ENCODE measurements at places on chromosomes 5 and 9. TPM values are rescaled to one million over a fixed set of nuclear protein-coding genes. Genes with fewer than 3 reads are reported as not detected.

DNA sequence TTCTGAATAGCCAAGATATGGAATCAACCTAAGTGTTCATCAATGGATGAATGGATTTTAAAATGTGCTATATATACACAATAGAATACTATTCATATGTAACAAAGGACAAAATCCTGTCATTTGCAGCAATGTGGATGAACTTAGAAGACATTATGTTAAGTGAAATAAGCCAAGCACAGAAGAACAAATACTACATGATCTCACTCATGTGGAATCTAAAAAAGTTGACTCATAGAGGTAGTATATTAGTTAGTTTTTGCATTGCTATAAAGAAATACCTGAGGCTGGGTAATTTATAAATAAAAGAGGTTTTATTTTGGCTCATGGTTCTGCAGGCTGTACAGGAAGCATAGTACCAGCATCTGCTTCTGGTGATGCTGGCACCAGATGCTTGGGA, 8.1 kb downstream of the CATSPER3 start:
- DNase-seq, result no peak

The TSSK1B gene
- total RNA-seq, result under 0.01 TPM

The IGFBPL1 gene
- total RNA-seq, result 0.78 TPM

DNA sequence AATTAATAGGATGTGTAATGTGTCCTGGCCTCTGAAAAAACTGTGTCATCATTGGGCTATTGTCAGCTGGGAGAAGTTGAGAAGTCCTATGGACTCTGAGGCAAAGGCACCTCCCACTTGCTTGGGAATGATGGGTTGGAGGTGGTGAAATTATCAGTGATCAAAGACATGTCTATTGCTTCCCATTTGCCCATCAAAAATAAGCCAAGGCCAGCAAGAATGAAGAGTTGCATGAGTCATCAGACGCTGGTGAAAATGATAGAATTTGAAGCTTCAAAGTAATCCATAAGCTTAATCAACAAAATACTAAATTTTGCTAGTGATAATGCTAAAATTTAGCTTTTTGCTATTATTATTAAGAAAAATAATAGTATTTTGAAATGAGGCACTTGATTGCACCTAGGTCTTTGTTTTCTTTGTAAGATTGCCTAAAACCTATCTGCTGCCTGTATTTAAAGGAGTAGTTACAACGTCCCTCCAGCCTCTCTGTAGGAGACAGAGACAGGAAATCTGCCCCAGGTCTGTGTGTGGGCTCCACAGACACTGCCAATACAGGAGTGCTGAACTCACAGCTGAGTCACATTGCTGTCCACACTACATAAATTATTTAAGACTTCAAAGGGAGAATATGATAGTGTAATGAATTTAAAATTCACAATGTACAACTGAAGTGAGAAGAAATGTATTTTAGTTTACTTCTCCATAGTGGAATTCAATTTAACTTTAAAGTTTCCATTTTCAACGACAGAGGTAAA, 48.4 kb upstream of the APC start:
- peak; percentile 17 for DNase-seq

DNA sequence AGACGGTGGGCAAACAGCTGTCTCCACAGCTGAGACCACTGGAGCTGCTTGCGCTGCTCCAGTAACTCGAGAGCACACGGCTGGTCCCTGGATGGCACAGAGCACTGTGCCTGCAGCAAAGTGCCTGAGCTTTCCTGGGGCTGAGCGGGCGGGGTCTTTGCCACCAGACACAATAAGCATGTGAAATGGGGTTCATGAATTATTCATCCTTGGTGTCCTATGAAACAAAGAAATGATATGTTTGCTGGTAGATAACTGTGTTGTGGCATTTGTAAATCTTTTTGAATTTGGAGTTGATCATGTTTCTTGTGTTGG, 151.7 kb upstream of the MPDZ start:
- no peak for DNase-seq

- DNase-seq, result no peak
Observed at GRCh38 chr5:160799184-160799583, 52.8 kb downstream of the ATP10B start.

DNA sequence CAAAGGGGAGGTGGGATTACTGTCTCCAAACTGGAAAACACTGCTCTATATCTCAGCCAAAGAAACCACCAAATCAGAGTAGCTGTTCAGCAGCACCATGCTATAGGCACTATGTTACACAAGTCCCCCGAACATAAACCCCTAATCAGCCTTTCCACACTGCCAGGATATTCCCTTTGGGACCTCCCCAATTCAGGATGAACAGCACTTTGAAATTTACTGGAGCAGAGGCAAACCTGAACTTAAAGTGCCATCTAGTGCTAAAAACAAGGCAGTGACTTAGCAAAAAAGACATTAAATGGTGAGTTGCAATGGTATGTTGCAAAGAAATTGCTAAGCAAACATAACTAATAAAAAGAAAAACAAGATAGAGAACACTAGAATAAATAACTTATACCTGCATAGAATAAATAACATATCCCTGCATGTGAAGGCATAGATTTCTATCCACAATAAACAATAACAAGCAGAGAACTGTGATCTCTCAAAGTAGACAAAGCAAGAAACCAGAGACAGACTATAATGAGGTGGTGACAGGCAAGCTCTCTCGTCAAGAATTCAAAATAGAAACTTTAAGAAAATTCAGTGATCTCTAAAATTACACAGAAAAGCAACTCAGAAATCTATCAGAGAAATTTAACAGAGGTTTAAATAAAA, 584.4 kb upstream of the ACO1 start:
- DNase-seq, result no peak

The STPG3 gene
- not detected for total RNA-seq

DNA sequence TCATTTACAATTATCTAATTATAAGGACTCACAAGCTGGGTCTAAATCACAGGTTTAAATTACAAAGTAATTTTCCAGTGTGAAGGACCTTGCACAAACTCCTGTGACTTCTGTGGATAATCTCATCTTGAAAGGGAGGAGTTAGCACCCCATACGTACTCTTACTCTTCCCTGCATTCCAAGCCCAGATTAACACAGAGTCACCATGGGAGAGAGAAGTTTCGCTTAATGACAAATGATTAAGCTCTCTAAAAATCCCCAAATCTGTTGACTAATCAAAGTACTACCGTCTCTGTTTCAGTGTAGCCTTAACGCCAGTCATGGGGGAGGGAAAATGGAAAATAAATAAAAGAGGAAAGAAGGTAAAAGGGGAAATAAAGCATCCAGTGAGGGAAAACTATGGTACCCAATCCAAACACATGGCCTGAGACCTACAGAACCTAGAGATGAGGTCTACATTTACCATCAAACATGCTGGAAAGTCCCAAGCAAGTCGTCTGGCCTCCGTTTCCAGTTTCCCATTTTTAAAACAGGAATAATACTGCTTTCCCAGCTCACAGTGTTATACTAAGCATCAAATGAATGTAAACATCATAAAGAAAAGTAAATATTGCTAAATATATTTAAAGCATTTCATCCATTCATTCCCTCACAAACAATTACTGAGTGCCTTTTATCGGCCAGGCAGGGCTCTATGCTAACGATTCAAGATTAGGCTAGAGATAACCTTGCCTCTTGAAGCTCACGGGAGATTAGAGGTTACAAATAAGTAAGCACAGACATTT, 63.2 kb downstream of the PCA3 start:
- no peak for DNase-seq
